Left colon (tissue), 2 donors: ENCODE measurements at places on chromosomes 13 and 19. TPM values are rescaled to one million over a fixed set of nuclear protein-coding genes. Genes with fewer than 3 reads are reported as not detected.

- DNase-seq = no peak
Observed at GRCh38 chr13:43544631-43545030, 242.1 kb downstream of the ENOX1 start.

- DNase-seq = no peak
Observed at GRCh38 chr19:1587872-1588271, 4.8 kb downstream of the MBD3 start.

PCDH8 gene
- total RNA-seq = 0.12 TPM

GRCh38 chr19:50739132-50739913, 16.2 kb downstream of the CLEC11A start:
- no peak for DNase-seq

DNA sequence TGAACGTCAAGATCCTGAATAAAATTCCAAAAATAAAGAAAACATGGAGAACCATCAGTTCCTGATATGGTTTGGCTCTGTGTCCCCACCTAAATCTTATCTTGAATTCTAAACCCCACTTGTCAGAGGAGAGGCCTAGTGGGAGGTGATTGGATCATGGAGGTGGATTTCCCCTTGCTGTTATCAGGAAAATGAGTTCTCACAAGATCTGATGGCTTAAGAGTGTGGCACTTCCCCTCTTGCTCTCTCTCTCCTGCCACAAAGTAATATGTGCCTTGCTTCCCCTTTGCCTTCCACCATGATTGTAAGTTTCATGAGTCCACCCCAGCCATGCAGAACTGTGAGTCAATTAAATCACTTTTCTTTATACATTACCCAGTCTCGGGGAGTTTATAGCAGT, 827.4 kb downstream of the GPC5 start:
- DNase-seq = no peak

- DNase-seq = no peak
Observed at GRCh38 chr13:100480676-100481075, 107.9 kb downstream of the GGACT start.

DNA sequence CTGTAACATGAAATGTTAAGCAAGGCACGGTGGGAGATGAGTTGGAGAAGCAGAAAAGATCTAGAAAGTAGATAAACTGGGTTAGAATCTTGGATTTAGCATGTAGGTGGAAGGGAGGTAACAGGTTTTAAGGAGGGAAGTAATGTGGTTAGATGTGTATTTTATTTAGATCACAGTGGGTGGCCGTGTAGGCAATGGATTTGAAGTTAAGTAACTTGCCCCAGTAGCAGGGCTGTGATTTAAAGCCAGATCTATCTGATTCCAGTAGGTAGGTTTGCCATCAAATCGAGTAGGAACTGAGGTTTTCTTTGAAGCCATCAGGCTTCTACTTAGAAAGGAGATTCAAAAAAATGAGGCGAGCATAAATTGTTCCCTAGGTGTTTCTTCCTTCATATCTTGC, 50.6 kb upstream of the IL17D start:
- DNase-seq = no peak

IFI30 gene
- total RNA-seq = 79.3 TPM

SHC2 gene
- total RNA-seq = 9.4 TPM
